ENCODE measurements at places on chromosomes 4 and X.

DNA sequence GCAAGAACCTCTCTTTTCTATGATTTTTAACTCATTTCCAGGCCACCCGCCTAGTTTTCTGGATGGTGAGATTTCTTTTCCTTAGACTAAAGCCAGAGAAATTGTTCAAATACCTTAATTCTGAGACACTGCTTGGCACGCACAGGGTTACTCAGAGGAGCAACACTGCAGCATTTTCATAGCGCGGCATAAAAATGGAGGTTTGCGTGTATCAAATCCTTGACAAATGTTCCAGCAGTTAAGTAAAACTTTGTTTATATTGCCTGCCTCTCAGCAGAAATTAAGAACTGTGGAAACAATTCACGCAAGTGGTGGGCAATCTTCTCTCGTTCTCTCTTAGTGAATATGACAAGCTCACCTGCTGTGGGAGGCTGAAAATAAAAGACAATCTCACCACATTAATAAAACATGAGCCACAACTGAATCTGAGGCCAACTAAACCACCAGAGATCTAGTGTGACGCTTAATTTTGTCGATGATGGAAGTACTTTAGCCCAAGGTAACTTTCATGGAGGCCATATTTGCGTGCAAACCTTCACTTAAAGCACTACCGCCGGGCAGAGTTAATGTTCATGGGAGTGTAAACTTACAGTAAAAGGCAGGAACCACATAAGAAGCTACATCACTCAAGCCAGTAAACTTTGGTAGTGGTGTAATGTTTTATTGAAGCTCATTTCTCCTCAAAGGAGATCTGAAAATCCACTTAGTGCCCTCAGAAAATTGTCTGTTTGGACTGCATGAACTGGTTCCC lies 894.8 kb upstream of the EPHA5 start:
- no peak for DNase-seq

DNA sequence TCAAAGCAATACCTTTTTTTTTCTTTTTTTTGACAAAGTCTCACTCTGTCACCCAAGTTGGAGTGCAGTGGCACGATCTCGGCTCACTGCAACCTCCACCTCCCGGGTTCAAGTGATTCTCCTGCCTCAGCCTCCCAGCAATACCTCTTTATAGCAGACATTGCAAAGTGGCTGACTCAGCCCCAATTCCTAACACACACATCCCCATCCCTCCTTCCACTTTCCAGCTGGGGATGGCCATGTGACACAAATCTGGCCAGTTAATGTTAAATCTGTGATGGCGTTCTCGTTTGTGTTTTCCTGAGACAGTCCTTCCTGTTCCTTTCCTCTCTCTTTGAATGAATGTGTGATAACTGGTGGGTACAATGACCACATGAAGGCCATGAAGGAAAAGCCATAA lies 276.2 kb upstream of the KLF3 start:
- no peak for DNase-seq

GRCh38 chr4:150176547-150176946 lies 98.3 kb downstream of the DCLK2 start:
- DNase-seq, result no peak

DNA sequence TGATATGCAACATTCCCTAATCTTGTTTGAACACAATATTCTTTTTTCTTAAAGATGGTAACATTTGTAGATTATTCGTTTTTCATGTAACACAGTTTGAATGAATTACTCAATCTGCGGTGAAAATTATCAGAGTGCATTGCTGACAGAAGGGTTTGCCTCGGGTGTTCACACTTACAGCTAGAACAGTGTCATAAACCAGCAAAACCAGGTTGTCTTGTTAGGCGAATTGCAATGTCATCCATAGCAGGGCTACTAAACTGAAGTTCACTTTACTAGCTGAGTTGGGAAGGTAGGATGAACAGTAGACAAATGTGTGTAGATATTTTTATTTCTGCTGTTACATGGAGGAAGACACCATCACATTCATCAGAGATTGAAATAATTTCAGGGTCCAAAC lies 98.9 kb downstream of the SLC39A8 start:
- DNase-seq, result no peak

DNA sequence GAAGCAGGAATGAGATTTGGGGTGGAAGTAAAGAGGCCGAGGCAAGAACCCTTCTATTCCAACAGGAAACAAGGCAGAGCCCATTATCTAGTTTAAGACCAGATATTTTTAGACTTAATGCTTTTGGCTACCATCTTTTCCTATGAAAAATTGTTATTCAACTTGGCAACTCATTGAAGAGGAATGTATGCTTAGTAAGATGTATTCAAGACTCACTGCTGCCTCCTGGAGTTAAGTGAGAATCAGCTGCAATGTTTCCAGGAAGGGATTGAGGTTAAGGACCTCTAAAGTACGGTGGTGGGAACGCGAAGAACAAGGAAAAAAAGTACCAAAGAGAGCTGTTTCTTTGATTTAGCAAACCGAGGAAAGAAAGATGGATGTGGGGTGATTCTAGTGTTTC lies 89.1 kb downstream of the RAPGEF2 start:
- no peak for DNase-seq

DNA sequence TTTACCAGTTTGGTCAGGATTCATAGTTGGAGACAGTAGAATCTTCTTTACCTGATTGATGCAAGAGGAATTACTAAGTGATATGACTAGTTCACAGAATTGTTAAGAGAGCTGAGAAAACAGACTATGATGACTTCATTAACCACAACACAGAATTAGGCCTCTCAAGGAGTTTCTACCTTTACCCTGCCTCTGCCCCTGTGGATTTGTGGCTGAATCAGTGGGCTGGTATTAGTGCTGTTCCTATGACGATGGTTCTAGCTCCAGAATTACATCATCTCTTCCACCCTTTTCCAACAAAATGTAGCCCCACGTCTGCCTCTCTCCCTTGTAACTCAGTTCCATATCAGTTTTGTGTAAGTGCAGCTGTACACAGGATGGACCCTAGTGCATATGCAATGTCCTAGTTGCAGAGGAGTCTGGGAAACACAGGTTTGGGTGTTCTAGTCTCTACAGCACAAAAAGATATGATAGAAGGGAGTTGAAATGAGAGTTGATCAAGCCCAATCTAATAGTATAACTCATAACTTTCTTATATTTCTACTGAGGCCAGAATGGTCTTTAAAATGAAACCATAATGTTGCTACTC lies 99.3 kb downstream of the ANXA5 start:
- no peak for DNase-seq

DNA sequence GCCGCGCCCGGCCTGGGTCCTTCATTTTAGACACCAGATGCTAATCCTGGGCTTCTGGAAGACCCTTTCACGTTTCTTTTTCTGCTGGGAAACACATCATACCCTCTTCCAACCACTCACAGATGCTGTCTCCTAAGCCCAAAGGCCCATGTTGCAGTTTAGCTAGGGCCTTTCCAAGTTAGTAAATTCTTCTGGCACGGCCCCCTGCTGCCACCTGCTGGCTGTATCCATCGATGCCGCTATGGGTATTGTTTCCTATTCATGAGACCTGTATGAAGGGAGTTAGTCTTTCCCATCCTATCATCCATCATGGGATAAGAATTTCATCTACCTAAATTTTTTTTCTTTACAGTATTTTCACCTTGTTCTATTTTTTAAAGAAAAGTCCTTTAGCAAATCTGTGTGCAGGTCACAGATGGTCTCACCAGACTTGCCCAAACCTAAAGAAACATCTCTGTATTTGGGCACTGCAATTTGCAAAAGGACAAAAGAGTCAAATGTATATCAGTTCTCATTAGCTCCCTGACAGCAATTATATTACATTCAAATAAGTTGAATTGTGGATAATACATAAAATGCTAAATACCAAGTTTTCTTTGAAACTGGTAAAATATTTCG lies 37.8 kb upstream of the SLC9A7 start:
- DNase-seq, result peak; percentile 54

GRCh38 chrX:115561605-115562479 lies 868 bp downstream of the PLS3 start:
- no peak for DNase-seq

DNA sequence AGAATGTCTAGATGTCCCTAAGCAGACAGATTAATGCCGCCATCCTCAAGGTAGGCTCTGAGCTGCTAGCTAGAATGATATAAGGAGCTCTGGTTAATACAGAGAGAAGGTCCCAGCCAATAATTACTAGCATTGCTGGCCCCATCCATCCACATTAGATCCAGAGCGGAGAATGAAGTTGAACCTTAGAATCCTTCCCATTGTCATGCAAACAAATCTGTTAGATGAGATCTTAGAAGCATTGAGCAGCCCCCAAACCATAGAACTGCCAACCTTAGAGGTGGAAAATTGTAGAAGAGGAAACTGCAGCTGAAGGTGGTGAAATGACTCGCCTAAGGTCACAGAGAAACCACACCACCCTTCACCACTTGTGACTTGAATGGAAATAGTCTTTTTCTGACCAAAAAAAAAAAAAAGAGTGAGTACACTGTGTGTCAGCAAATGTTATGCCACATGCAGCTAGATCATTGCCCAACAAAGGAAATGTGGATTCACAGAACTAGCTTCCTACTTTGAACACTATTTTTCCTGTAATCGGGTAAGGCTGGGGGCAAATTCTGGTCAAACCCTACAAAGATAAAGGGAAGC lies 162.1 kb downstream of the SMIM20 start:
- DNase-seq, result no peak

GRCh38 chr4:76256032-76256431 lies 4.5 kb downstream of the FAM47E start:
- no peak for DNase-seq

- no peak for DNase-seq
These were observed 36.0 kb downstream of the P2RY8 start for GRCh38 chrX:1500701-1501624.

DNA sequence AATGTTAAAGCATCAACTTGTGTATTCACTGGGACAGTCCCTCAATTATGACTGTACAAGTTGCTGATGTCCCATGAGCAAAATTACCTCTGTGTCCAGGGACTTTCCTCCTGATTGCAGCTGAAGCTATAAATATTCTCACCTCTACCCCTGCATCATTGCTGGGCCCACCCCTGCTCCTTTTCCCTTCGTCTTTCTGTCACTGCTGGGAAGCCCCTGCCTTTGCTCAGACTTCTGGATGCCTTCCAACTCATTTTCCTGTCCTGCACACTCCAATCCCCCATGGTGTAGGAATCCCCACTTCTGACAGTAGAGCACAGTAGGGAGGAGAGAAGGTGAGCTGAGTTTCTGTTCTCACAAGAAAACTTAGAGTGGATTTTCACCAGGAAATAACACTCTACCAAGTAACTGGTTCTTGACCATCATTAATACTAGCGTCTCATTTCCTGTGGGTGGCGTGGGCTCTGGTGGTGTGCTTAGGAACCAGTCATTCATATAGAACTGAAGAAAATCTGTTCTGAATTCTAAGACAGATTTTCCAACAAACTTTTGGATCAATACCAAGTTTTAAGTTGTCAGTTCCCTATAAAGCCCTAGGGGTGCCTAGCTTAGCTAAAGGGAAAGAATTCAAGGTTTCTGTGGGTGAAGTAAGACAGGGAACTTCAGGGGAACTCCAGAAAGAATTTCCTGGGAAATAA lies 136.2 kb upstream of the MED14 start:
- no peak for DNase-seq

DNA sequence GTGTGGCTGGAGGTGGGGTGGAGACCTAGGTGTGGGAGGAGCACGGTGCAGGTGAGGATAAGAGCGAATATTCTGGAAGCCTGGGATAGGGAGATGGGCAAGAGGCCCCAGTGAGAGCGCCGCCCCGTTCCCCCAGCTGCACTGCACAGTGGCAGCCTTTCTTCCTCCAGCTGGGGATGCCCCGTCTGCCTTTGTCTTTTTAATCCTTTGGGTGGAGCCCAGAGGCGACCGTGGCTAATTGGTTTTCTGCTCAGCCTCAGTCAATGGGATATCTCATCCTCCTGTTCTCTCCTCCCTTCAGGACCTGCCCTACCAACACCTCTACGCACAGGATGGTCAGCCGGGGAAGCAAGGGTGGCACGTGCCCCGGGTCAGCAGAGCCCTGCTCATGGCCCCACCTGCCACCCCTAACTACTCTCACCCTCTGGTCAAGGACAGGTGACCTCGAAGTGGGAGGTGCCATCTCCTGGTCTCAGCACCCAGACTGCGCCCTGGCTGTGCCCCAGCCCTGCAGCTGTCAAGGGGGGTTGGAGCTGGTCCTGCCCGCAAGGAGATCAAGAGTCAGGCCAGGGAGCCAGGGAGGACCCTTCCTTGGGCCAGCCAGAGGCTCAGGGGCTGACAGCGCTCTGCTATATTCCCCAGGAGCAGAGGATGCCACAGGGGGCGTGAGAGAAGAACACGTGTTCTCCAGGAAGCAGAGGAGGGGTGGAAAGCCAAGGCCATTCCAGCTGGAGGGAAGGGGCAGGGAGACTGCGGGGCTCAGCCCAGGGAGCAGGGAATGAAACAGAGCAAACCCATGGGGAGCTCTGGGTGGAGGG lies 64.0 kb downstream of the ADRA2C start:
- DNase-seq, result no peak

GRCh38 chrX:115549008-115549407 lies 12.0 kb upstream of the PLS3 start:
- DNase-seq, result no peak

- no peak for DNase-seq
These were observed 78.1 kb upstream of the BOD1L1 start for GRCh38 chr4:13705521-13706041.

- no peak for DNase-seq
These were observed 1253.0 kb upstream of the PCDH7 start for GRCh38 chr4:29467044-29467717.

GRCh38 chrX:68912113-68912512 lies 83.3 kb downstream of the EFNB1 start:
- DNase-seq, result no peak

DNA sequence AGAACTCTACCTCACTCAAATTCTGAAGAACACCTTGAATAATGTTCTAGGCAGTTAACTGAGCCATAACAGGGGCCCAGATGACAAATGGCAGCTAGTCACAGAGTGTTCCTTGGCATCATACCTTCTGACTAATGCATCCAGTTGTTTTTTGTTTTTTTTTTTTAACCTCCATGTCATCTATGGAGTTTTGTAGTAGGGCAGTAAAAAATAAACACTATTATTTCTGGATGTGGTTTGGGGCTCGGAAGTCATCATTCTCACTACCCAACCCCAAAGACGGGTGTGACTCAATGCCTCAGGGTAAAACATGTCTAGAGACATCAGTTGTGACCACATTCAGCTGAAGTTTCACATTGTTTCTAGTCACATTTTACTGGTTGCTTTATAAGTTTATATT lies 31.2 kb upstream of the MCF2 start:
- DNase-seq, result no peak

GRCh38 chr4:10737337-10737736 lies 52.8 kb upstream of the CLNK start:
- DNase-seq, result no peak
